ENCODE measurements at places on chromosomes 11 and 22. TPM values are rescaled to one million over a fixed set of nuclear protein-coding genes. Genes with fewer than 3 reads are reported as not detected.

DNA sequence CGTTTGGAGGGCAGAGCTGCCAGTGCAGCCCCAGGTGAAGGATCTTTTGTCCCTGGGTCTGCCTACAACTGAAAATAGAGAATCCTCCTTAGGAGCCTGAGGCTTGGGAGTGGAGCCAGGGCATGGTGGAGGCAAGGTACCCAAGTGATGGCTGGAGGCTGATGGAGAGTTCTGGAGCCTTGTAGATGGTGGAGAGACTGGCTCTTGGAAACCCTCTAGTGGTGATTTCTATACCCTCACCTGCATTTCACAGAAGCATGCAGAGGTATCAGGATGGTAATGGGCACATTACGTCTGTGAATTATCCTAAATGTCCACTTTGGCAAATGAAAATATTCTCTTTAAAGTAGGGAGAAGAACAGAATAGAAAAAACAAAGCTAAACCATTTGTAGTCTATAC lies 44.4 kb downstream of the INSC start:
- DNase-seq = peak; percentile 65

GRCh38 chr22:36160499-36160942 lies at the start of gene APOL3:
Gene APOL3 (minus strand): TSS chr22:36160755. CDS start chr22:36149055, 11,700 bp downstream.
- peak; percentile 22 for DNase-seq

GRCh38 chr11:29480981-29481380 lies 535.8 kb downstream of the KCNA4 start:
- no peak for DNase-seq

GRCh38 chr11:123426789-123427188 lies 3.3 kb upstream of the GRAMD1B start:
- DNase-seq = no peak

DNA sequence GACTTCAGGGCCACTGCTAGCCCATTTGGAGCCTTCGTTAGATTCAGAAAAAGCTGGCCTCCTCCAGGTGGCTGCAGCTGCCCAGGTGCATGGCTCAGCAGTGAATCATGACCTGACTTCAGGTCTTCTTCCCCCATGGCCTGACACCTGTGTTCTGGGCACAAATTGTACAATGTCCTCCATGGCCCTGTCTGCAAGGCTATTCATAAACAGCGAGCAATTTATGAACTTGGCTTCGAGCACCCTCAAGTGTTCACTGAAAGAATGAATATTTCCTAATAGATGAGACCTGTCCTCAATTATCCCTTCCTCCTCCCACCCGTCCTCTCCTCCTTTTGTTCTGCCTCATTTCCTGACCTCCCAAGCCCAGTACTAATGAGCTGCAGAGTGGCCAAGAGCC lies 12.2 kb upstream of the VPS37C start:
- DNase-seq = peak; percentile 28

GRCh38 chr11:27452147-27452546 lies 20.4 kb downstream of the LGR4 start:
- no peak for DNase-seq

The TNNT3 gene
- not detected for total RNA-seq

The ZNRF3 gene
- total RNA-seq = 7.1 TPM

The MMP10 gene
- not detected for total RNA-seq

The RASL10A gene
- total RNA-seq = 3.6 TPM
